Activated CD8-positive, alpha-beta memory T cell treated with anti-CD3 and anti-CD28 coated beads for 24 hours (primary cell): ENCODE measurements at places on chromosomes 7 and 10.

- no peak for DNase-seq
These were observed 140.9 kb upstream of the NRBF2 start for GRCh38 chr10:62992145-62992721.

DNA sequence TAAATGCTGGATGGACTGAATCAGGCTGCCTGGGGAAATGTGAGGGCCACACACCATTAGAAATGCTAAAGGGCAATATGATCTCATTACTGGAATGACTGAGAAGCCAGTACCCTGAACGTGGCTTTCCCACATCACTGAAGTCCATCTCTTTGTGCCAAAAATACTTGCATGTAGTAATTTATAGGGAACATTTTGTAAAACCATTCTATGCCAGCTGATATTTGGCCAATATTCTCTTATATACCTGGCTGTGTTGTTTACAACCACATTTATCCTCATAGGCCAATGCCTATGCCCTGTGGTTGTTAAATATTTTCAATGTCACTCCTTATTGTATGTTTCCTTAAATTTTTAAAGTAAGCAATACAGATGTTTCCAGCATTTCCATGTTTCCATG, 111.6 kb downstream of the C10orf90 start:
- DNase-seq: no peak

- no peak for DNase-seq
These were observed 358.6 kb downstream of the PTPRN2 start for GRCh38 chr7:158228986-158229385.

GRCh38 chr10:128645486-128645885, 519.3 kb upstream of the MKI67 start:
- DNase-seq: no peak

GRCh38 chr7:15669443-15670090, 16.9 kb downstream of the MEOX2 start:
- no peak for DNase-seq

- DNase-seq: peak; percentile 83
These were observed at the start of gene ADAM8 for GRCh38 chr10:133276435-133277201. Gene ADAM8 (minus strand): TSS chr10:133276868. CDS start chr10:133276817, 51 bp downstream.

DNA sequence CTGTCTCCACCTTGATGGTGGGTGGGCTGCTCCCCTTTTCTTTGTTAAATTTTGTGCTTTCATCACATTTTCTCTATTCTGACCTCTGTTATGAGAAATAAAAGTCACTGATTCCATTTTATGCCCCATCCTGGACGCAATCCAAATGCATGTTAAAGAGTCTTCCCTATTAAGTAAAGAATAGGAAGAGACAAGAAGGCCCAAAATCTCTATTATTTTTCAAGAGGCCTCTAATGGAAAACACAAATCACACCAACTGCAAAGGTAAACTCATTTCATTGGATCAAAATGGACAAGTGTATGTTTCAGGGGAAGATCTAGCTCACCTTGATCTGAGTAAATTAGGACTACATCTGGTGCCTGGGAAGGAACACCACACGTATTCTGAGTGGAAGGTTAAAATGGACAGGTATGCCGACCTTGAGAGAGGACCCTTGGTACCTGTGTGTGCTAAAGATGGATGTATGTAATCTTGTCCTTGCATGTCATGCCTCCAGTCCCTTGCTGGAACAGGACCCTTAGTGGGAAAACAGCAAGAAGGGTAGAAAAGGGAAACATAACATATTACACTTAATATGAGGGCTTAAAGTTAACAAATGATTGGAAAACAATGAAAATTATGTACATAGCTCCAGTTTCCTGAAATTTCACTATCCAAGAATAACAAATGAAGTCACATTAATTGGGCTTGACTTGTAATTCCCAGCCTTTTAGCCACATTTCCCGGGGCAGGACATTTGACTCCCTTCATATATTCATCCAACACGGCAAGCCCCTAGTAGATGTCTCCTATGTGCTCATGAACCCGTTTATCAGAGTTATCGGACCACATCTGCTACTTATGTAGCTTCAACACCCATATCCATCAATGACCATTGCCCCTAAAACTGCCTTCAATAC, 7.6 kb downstream of the IFIT2 start:
- no peak for DNase-seq

DNA sequence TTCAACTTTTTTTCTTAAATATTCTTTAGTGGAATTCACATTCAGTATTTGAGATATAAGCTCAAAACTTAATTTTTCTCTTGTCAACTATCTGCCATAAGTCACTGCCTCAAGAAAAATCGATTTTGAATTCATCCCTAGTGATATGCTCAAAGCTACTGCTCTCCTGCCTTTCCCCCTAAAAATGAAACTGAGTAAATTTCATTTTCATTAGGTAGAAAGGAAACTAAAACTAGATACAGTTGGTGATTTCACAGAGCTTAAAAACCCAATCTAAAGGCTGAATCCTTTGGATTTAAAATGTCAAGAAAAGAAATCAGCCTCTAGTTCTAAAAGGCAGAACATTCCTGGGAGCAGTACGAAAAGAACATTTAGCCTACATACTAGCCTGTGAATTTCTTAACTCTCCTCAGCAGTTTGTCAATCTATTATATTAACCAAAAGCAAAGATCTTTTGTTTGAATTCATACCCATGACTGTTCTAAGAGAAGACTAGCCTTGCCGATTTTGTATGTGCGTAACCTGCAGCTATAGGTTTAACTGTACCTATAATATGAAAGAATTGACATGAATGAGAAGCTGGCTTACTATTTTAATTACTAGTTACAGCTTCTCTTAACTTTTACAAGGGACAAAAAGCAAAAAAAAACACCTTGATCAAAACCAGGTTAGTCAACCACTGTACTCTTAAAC, 4.9 kb upstream of the FAM53B start:
- DNase-seq: no peak

DNA sequence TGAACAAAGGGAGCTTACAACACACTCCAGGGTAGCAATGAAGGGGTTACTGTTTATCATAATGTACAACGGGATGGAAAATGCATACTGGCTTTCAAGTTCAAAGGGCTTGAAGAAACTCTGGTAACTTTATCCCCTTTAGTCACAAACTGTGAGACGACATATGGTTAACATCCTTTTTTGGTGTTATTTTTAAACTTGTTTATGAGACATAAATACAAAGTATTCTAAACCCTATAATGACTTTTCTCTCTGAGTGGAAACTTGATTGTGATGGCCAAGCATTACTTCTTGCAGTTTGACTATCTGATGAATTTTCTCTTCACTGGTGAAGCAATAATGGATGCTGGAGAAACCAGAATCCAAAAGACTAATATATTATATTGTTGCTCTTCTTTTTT, 62.0 kb upstream of the SEMA3A start:
- DNase-seq: no peak

- DNase-seq: no peak
These were observed 129.2 kb downstream of the STRA8 start for GRCh38 chr7:135362871-135363270.

DNA sequence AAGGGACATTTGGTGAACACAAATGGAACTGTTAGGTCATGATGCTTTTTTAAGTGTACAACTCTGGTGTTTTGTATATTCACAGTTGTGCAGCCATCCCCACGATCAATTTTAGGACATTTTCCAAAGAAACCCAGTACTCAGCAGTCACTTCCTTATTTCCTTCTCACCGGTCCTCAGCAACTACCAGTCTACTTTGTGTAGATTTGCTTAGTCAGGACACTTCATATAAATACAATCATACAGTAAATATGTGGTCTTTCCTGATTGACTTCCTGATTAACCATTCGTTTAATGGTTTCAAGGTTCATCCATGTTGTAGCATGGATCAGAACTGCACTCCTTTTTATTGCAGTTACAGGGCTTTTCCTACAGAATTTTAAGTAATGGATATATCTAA, 14.4 kb downstream of the SGPL1 start:
- DNase-seq: no peak

DNA sequence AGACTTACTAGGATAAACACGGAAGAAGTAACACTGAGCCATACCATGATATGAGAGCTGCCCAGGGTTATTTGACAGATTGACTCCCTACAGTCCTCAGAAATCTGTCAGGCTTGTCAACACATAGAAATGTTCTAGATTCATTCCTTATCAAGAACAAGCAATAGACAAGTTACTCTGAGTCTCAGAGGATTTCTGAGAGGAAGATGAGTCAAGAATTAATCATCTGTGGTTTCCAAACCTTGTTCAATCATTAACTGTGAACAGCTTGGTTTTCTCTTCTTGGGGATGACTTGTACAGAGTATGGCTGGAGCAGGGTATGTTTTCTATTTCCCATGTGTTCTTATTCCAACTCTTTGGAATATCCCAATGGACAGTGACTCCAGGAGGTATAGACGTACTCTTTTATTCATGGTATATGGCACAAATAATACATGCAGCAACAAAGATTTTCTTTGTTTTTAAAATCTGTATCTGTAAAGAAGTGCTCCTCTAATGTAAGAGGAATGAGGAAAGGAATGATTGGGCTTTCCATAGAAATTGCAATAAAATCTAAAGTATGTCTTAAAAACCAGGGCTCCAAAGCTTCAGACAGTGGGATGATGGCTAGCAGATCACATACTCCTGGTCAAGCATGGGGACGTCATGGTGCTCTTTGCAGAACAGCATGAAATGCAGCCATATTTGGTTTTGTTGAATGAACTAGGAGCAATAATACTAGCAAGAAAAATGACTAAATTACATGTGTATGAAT, 11.9 kb upstream of the SFR1 start:
- no peak for DNase-seq

DNA sequence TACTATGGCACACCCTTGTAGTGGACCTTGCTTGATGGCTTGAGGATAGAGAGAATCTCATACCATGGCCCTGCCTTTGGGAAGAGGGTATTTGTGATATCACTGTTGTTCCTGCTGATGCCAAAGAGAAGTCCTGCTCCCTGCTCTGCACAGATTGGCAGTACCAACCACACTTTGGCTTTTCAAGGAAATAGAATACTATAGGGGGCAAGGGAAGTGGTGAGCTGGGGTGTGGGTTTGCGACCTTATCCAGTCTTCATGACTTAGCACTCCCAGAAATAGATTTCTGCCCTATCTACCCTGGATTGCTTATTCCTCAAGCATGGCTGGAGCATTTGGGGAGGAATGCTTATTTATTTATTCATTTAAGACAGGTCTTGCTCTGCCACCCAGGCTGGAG, 6.8 kb upstream of the MAPK8 start:
- no peak for DNase-seq

GRCh38 chr7:104039363-104039762, 49.9 kb upstream of the RELN start:
- no peak for DNase-seq

DNA sequence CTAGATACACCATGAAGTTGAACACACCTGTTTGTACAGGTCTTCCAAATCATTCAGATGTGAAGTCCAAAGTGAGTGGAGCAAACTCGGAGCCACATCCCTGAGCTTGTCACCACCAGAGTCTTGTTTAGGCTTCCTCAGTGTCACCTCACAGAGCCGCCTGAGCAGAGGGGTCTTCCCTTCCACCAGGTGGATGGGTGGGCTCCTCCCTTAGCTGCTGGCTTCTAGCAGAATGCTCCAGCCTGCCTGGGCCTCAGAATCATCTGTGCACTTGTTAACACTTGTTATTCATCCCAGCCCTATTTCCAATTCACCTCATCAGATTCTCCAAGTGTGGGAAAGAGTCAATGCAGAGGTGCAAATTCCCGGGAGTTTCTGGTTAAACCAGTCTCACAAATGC, 32.5 kb downstream of the C10orf71 start:
- peak; percentile 19 for DNase-seq

DNA sequence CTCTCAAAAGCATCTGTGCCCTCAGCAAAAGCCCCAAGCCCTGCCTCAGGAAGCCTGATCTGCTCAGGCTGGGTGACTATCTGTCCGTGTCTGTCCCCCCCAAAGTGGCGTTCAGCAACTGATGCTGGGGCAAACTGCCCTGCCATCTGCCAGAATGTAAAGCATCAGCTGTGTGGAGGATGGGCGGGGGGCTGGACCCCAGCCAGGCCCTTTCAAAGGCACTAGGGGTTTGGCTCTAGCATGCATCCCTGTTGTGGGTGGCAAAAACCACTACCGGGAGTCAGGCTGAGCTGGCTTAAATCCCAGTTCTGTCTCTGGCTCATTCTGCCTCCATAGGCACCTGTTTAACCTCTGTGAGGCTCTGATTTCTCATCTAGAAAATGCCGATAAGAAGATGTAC, 35.5 kb downstream of the GPRIN2 start:
- peak; percentile 47 for DNase-seq

GRCh38 chr10:71795248-71795647, 21.9 kb upstream of the VSIR start:
- DNase-seq: no peak

GRCh38 chr7:30206942-30207341, 72.2 kb downstream of the MTURN start:
- DNase-seq: no peak

- peak; percentile 66 for DNase-seq
These were observed 19.3 kb downstream of the MYO1G start for GRCh38 chr7:44959433-44959951.

DNA sequence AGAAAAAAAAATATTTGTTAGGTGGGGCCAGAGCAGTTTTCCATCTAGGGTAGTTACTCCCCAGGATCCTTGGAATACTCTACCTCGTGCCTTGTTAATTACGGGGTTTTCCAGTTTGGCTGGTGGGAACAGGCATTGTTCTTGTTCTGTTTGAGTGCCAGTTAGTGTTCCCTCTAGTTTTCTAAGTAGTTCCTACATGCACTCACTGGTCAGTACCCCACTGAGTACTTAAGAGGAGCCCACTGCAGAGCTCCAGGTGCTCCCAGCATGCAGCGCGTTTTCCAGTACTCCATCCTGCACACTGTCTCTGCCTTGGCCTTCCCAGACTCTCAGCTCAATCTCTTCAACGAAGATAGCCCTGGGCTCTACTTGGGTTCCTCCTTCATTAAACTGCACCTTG, 58.0 kb downstream of the AHCYL2 start:
- DNase-seq: no peak

GRCh38 chr10:74930965-74931364, 104.6 kb downstream of the KAT6B start:
- no peak for DNase-seq

DNA sequence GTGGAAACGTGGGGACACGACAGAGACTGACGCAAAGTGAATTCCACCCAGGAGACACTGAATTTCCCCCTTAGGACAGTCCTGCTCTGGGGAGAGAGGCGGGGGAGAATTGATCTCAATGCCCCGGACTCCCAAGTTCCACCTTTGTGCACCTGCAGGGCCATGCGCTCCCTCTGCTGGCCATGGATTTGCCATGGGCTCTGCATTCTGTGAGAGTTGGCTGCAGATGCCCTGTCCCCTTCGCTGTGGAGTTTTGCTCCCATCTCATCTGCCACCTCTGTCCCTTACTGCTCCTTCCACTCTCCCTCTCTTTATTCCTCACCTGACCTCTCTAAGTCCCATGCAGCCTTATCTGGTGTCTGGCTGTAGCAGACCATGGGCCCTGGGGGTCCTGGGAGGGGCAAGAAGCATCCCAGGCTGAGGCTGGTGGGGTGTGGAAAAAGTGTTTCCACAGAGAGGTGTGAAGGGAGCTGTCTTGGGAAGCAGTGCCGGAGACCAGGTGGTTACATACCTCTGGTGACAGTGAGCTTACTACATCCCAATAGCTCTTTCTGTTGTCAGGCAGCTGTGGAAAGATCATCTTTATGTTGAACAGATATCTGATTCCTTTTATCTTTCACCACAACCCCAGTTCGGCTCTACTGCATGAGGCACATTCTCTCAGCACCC, 14.3 kb downstream of the GHRHR start:
- peak; percentile 53 for DNase-seq

- DNase-seq: no peak
These were observed 186.7 kb upstream of the PLXDC2 start for GRCh38 chr10:19629567-19629966.

GRCh38 chr10:113711142-113711541, 31.4 kb downstream of the CASP7 start:
- no peak for DNase-seq
